ENCODE measurements at places on chromosomes 2 and 18.

DNA sequence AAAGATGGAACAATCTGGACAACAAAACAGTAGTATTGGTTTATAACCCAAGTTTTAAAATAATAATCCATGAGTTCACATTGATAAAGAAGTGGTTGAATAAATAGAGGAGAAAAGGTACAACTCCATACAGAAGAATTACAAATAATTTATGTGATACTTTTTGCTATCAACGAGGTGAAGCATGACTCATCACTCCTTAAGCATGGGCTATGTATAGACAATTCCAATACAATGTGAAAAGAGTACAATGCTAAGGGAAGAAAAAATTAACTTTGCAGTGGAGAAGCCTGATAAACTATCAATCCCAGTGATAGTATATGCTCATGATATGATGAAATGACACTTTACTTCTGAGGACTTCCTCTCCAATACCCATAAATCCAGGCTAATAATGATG is 312.9 kb downstream of the GULP1 start:
- no peak for DNase-seq

DNA sequence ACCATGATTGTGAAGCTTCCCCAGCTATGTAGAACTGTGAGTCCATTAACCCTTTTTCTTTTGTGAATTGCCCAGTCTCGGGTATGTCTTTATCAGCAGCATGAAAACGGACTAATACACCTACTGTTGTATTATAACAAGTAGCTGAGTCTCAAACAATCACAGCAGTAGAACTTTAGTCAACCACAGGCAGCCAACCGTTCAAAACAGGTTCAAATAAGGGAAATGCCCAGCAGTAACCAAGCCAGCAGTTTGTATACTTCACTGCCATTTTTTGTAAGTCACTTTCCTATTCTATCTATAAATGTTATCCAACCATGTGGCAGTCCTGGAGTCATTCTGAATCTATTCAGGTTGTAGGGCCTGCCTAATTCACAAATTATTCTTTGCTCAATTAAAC is 1560.6 kb upstream of the SLC39A10 start:
- DNase-seq = no peak

- DNase-seq = no peak
Observed at GRCh38 chr2:198175271-198175670, 370.9 kb downstream of the PLCL1 start.

DNA sequence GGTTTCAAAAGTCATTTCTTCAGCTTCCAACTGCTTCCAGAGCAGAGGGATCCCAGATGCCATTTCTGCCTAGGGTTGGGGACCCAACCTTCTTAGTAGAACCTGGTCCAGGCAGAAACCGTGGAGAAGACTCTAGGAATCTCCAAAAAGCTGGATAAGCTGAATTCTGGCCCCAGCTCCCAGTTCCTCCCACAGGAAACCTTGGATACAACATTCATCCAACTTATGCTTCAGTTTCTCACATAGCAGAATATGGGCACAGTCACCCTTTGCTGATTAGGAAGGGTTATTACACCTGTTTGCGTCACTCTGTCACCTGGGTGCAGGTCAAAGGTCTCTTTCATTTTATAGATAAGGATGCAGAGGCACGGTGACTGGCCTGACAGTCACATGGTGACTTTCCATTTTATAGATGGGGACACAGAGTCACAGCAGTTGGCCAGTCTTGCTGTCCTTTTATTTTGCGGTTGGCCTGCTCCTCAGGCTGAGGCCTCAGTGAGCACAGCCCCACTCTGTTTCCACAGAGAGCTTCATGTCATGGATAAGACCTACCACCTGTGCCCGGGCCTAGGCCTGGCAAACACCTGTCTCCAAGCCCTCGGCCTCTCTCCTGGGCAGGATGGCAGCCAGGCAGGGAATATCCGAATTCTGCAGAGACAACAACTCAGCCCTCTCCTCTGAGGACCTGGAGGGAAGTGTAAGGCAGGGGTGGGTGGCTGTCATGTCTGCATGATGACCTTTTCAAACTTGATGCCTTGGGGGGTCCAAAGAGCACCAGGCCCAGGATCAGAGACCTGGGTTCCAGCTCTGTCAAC is 148.8 kb downstream of the SMAD7 start:
- DNase-seq = no peak

- DNase-seq = no peak
Observed at GRCh38 chr2:207750876-207751275, 18.8 kb downstream of the FZD5 start.
